ENCODE measurements at places on chromosomes 2 and 18. TPM values are rescaled to one million over a fixed set of nuclear protein-coding genes. Genes with fewer than 3 reads are reported as not detected.

GRCh38 chr2:9484533-9484932, 10.2 kb downstream of the IAH1 start:
- no peak for DNase-seq

DNA sequence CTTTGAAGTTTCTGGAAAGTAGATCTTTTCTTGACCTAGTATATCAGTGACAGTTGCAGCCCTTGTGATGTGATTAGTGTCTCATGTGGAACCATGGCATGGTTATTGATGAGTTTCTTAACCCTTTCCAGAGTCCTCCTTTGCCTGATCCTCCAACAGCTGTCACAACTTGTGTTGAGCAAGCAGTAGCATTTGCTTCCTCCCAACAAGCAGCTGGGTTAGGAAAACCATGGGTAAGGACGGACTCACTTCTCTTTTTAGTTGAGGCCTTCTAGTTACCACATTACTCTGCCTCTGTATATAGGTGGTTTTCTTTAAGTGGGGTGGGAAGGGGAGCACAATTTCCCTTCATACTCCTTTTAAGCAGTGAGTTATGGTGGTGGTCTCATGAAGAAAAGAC, 96.3 kb downstream of the XRCC5 start:
- no peak for DNase-seq

- DNase-seq = no peak
These were observed 60.8 kb downstream of the SLC66A2 start for GRCh38 chr18:79890674-79891073.

DNA sequence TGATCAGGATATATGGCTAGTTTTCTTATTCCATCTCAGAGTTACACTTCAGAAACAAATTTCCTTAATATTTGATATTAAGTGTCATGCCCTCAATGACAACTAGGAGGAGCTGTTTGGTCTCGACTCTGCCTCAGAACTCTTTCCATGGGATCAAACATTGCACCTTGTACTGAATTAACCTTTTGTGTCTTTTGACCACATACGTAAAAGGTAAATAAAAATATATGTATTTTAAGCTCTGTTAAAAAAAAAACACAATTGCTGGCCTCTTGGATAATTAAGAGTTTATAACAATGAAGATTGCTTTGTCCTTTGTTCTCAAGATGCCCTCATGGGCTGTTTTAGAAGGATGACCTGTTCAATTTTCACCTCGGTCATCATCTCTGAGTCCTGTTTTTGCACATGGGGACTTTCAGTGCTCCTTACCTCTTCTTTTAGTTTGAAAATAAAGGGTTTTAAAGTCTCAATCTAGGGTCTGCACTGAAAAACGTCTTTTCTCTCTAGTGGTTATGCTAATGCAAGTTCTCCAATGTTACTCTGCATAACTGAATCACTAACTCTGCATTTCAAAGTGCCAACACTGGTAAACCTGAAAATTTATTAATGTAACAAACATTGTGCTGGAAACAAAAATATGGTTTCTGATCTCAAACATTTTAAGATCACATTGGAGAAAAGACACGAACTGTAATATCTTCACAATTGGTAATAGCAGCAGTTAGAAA, 18.8 kb upstream of the FN1 start:
- DNase-seq = no peak

GRCh38 chr2:217875138-217875537, 127.7 kb downstream of the TNS1 start:
- peak; percentile 29 for DNase-seq

DNA sequence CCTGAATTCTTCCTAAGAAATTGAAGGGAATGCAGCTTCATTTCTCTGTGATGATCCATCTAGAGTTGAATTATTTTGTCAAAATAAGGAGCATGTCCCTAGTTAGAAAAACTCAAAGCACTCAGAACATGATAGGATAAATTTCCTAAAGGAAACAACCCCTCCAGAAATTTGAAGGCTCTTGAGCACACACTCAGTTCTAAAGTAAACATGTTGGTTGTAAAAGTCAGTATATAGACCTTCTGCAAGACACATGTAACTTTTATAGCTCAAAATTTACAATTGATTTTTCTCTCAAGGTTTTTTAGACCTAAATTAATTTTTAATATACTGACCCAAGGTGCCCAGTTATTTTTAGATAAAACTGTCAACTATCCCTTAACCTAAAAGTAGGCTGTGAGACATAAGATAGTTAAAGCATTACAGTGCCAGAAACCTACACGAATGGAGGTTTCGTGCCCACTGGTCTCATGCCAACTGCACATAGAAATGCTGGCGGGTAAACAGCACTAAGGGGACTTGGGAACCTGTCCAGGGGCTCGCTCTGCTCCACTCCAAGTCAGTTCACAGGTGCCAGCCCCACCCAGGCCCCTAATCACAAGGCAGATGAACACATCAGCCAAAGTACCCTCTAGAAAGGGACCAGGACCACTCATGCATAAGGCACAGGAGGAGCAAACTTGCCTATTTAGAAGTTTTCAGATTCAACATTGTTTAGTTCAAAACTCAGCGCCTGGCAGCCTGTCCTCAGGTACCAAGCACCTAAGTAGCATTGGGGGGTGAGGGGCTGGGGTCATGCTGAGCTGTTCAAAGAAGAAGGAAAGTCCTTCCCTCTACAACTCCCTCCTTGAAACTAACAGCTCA, 106.5 kb downstream of the SMC6 start:
- no peak for DNase-seq

GRCh38 chr2:226589043-226589442, 210.6 kb downstream of the IRS1 start:
- DNase-seq = no peak

- DNase-seq = no peak
These were observed 6.7 kb downstream of the ASB1 start for GRCh38 chr2:238433300-238433915.

GRCh38 chr2:42639340-42640077, 71.1 kb downstream of the MTA3 start:
- peak; percentile 36 for DNase-seq

DNA sequence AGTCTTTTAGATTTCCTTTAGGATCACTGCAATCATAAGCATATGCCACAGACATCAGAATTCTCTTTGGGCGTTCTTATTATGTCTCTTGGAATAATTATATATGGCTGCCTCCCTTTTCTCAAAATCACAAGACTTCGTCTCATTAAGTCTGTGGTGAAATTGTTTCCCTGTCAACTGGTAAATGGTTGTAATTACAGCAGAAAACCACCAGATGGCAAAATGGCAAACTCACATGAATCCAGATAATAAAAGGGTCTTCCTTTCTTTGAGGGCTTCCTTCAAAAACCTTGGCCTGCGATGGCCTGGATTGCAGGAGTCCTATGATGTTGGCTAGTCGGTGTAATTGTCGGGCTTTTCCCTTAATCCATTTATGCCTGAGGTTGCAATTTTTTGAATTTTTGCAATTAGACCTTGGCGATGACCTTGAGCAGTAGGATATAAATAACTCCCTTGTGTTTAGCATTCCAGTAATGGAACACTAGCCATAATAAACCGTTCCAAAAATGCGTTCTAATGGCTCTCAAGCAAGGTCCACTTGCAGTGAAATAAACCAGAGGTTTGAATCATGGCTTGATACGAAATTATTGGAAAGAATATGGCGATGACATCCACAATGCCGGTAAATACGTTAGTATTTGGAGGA, 656.4 kb downstream of the MBD2 start:
- DNase-seq = no peak

- no peak for DNase-seq
These were observed 33.6 kb downstream of the NCAPH start for GRCh38 chr2:96369186-96369585.

DNA sequence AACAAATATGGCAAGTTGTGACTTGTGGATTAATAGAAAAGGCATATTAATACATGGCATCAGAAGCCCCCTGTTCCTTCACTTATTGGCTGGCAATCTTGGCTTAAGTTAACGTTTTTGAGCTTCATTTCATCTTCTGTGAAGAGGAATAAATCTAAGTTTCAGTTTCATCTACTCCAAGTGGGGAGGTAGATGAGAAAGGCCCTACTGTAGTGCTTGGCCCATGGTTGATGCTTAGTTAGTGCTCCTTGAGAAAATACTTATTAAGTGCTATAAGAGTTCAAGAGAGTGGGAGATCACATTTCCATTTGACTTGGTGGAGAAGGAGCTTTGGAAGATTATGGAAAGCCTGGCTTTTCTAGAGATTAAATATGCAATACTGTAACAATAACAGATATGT, 244.3 kb downstream of the BABAM2 start:
- no peak for DNase-seq

GRCh38 chr2:229582151-229582550, 132.2 kb downstream of the DNER start:
- DNase-seq = no peak

DNA sequence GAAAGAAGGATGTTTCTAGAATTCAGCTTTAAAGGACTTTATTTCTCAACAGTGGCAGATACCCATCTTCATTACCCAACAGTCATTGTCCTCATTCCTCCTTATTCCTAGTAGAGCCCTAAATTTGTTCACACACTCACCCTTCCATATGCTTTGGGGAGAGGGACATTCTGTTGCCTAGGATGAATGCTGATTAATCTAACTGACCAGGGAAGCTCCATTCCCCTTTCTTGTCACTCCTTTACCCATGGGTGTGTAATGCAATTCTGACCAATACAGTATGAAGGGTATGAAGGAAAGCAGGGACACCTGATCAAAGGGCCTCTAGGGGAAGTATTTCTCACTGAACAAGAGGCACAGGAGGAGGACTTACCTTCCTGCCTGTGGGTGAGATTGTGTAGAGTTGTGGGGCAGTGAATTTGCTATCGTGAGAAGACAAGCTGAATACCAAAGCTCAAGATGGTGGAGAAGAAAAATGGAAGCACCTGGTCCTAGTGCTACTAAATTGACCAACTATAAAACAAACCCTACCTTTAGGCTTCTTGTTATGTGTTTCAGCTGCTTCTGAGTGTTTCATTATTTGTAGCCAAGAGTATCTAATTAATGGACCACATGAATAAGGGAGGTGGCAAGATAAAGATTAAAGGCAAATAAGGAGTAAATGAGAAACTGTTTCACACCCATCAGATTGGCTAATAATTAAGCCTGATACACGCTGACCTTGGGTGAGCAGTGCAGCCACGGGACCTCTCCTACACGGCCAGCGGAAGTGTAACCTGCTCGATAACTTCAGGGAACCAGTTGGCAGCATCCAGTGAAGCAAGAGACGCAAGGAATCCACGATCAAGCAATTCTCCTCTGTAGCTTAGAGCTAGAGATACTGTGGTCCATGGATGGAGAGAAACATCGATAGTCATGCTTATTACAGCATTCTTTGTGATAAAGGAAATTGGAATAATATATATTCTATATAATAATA, 202.3 kb downstream of the MYCN start:
- DNase-seq = no peak

- DNase-seq = no peak
These were observed 27.8 kb downstream of the ZNF532 start for GRCh38 chr18:58892488-58892887.

DNA sequence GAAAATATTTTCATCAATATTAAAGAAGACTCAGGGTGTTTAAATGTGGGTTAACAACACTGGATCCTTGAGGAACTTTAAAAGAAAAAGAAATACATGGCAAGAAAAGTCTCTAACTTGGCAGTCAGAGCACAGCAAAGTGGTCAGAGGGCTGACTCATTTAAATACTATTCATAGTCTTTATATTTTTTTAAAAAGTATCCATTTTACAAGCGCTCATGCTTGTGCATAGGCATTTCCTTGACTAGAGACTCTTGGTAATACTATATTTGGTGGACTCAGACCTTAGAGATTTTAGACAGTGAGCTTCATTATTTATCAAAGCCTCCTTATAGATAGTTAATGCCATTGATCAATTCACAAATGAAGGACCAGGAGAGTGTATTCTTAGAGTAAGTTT, 110.2 kb downstream of the ABCA12 start:
- DNase-seq = peak; percentile 69

- no peak for DNase-seq
These were observed 141.5 kb downstream of the ZNF516 start for GRCh38 chr18:76353500-76353899.

DNA sequence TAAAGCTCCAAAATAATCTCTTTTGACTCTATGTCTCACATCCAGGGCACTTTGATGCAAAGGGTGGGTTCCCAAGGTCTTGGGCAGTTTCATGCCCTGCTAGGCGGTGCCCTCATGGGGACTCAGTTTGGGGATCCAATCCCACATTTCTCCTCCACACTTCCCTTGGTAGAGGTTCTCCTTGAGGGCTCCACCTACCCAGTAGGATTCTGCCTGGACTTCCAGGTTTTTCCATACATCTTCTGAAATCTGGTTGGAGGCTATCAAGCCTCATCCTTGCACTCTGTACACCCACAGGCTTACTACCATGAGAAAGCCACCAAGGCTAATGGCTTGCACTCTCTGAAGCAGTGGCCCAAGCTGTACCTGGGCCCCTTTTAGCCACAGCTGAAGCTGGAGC, 49.8 kb upstream of the ERMN start:
- DNase-seq = no peak

DNA sequence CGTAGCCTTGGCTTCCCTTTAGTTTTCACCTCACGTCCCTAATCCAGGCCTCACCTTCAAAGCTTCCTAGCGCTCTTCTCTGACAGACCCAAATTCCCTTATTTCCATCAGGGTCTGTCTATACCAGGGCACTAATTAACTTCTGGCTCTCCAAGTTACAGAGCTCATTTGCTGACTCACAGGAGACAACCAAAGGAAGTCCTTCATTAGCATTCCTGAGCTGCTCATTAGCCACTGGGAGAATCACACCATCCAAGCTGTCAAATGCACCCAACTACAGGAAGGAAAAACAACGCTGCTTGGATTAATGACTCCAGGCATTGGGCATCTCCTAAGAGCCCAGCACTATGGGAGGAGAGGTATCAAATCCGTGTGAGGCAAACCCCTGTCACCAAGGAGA, 109.8 kb upstream of the ALK start:
- no peak for DNase-seq

GRCh38 chr2:75545387-75545786, 15.4 kb downstream of the EVA1A start:
- no peak for DNase-seq

- no peak for DNase-seq
These were observed 304.0 kb upstream of the REG3G start for GRCh38 chr2:78721355-78722033.

- no peak for DNase-seq
These were observed 67.3 kb upstream of the CABLES1 start for GRCh38 chr18:23068011-23068410.

DNA sequence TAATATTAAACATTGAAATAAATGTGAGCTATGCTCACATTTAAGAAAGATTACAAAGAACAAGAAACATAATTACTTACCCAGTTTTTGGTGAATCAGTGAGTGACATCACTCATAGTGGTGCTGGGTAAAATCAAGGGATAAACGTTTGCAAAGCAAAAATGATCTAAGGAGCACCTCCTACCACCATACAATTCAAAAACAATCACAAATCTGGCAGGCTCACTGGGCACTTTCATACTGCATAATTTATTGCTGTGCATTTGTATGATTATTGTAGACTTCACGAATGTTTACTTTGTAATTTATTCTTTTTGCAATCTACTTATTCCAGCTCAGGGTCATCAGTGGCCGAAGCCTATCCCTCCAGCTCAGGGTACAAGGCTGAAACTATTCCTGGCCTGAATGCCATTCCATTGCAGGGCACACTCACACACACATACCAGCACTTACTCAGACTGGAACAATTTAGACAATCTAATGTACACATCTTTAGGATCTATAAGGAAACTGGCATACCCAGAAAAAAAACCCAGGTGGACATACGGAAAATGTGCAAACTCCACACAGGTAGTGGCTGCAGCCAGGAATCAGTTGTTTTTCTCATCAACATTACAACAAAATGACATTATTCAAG, 34.4 kb downstream of the AFTPH start:
- no peak for DNase-seq

ANKRD30BL gene
- total RNA-seq = 0.29 TPM

REG3A gene
- not detected for total RNA-seq

CABYR gene
- total RNA-seq = 4.0 TPM

CRYGC gene
- total RNA-seq = not detected

LYG1 gene
- 0.88 TPM for total RNA-seq

ABCG5 gene
- not detected for total RNA-seq

RUFY4 gene
- total RNA-seq = not detected
